Activated naive CD4-positive, alpha-beta T cell treated with anti-CD3 and anti-CD28 coated beads for 36 hours (primary cell): ENCODE measurements at places on chromosomes 5 and 9. TPM values are rescaled to one million over a fixed set of nuclear protein-coding genes. Genes with fewer than 3 reads are reported as not detected.

WNT8A gene
- total RNA-seq = not detected

DNA sequence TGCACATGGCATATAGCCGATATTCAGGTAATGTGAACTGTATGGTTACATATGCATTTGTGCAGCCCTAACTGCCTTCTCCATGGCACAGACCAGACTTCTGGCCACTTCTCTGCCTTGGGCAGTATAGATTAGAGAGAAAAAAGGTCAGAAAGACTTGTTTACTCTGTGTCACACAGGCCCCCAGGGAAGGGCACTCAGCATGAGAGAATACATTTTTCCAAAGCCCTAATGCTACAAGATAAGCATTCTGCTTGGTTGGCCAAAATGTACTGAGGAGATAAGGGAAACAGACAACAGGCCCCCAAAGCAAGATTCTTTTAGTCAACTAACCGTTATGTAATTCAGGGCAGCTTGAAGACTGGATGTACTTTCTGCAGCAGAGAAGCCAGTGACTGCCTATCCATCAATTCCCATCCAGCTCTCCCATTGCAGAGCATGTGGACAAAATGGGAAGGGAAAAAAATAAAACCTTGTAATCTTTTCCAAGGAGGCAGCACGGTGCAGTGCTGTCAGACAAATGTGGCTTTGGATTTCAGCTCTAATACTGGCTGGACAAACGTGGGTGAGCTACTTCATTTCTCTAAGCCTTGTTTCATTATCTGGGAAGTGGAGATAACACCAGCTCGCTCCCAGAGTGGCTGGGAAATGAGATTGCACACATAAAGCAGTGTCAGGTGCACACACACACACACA lies 205.9 kb downstream of the NSG2 start:
- no peak overlapping the region for H3K27ac ChIP-seq
- no peak overlapping the region for H3K4me3 ChIP-seq
- no peaks in the 10 kb centered on the region for H3K36me3 ChIP-seq
- peaks cover 7% of the 10 kb centered on the region for H3K27me3 ChIP-seq

AK8 gene
- total RNA-seq = not detected

TMEM171 gene
- not detected for total RNA-seq

GRCh38 chr9:96086936-96087571 lies 211.6 kb downstream of the ERCC6L2 start:
- H3K4me3 ChIP-seq = no peak overlapping the region
- H3K27me3 ChIP-seq = peaks cover 16% of the 10 kb centered on the region
- H3K36me3 ChIP-seq = no peaks in the 10 kb centered on the region
- no peak overlapping the region for H3K27ac ChIP-seq

- no peak overlapping the region for H3K27ac ChIP-seq
- H3K4me3 ChIP-seq = no peak overlapping the region
- DNase-seq = no peak
Measured at GRCh38 chr9:92659601-92660000, 10.3 kb downstream of the IPPK start.

GRCh38 chr5:78659714-78660113 lies 11.1 kb upstream of the LHFPL2 start:
- no peak for DNase-seq
- no peaks in the 10 kb centered on the region for H3K4me1 ChIP-seq
- peaks cover 10% of the 10 kb centered on the region for H3K27me3 ChIP-seq
- no peaks in the 10 kb centered on the region for H3K36me3 ChIP-seq

DNA sequence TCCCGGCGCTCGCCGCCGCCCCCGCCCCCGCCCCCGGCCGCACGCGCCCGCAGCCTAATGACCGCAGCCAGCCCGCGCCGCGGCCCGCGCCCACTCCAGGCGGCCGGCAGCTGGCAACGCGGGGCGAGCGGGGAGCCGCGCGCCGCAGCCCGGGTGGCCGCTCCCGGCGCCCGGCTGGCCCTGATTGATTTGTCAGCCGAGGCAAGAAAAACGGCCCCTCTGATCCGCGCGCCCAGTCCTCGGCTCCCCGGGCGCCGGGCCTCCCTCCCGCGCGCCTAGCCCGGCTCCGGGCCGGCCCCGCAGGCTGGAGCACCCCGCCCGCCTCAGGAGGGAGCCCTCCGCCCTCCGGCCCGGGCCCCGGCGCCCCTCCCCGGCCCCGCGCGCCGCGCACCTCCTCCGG lies 11.9 kb upstream of the LHX2 start:
- DNase-seq = no peak
- H3K4me1 ChIP-seq = peaks cover 36% of the 10 kb centered on the region

- peaks cover 3% of the 10 kb centered on the region for H3K27me3 ChIP-seq
- no peak overlapping the region for H3K4me3 ChIP-seq
- no peaks in the 10 kb centered on the region for H3K36me3 ChIP-seq
- DNase-seq = peak; percentile 13
- no peak overlapping the region for H3K27ac ChIP-seq
Measured at GRCh38 chr5:111703662-111704061, 53.3 kb downstream of the NREP start.

- DNase-seq = no peak
- H3K4me1 ChIP-seq = no peaks in the 10 kb centered on the region
- no peak overlapping the region for H3K4me3 ChIP-seq
- no peak overlapping the region for H3K27ac ChIP-seq
- H3K27me3 ChIP-seq = no peaks in the 10 kb centered on the region
Measured at GRCh38 chr5:11611011-11611410, 293.2 kb downstream of the CTNND2 start.

DNA sequence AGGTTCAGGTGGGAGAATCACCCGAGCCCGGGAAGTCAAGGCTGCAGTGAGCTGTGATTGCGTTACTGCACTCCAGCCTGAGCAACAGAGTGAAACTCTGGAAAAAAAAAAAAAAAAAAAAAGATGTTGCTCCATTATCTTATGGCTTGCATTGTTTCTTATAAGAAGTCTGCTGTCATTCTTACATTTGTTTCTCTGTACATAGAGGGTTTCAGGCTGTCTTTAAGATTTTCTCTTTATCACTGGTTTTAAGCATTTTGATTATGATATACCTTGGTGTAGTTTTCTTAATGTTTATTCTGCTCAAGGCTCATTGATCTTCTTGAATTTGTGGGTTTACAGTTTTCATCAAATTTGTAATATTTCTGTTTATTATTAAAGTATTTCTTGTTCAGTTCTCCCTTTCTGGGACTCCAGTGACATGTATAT lies 35.2 kb downstream of the MVB12B start:
- no peaks in the 10 kb centered on the region for H3K27me3 ChIP-seq
- H3K4me1 ChIP-seq = no peaks in the 10 kb centered on the region
- no peak overlapping the region for H3K27ac ChIP-seq

TSSK1B gene
- not detected for total RNA-seq

GRCh38 chr9:4739587-4740387 lies 1.2 kb downstream of the AK3 start:
- peak overlapping the region; percentile 91 for H3K4me3 ChIP-seq
- H3K36me3 ChIP-seq = peaks cover 12% of the 10 kb centered on the region
- H3K27me3 ChIP-seq = no peaks in the 10 kb centered on the region
- peaks cover 49% of the 10 kb centered on the region for H3K4me1 ChIP-seq
- no peak for DNase-seq

GRCh38 chr5:141850244-141850768 lies 27.9 kb downstream of the PCDH1 start:
- no peaks in the 10 kb centered on the region for H3K27me3 ChIP-seq
- H3K27ac ChIP-seq = peak overlapping the region; percentile 75
- peak; percentile 40 for DNase-seq
- peaks cover 14% of the 10 kb centered on the region for H3K4me1 ChIP-seq
- H3K36me3 ChIP-seq = no peaks in the 10 kb centered on the region

- no peaks in the 10 kb centered on the region for H3K27me3 ChIP-seq
- no peak for DNase-seq
- no peak overlapping the region for H3K27ac ChIP-seq
- H3K4me1 ChIP-seq = peaks cover 2% of the 10 kb centered on the region
Measured at GRCh38 chr9:76213751-76214150, 180.5 kb downstream of the RFK start.

DNA sequence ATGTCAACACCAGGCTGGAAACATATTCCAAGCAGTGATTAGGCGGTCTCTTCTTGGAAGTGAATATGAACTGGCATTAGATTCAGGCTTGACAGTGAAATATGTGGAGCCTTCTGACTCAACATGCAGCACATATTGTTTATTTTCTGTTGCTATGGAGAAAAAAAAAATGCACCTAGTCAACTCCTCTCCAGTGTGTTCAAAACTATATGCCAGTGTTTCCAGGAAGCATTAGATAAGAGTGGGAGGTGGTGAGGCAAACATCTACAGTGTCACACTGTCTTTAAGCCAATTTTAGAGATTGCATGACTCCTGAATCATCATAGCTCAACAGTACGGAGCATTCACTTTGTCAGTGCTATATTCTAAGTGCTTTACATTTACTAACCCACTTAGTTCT lies 117.9 kb downstream of the HCN1 start:
- H3K27me3 ChIP-seq = no peaks in the 10 kb centered on the region
- H3K4me3 ChIP-seq = no peak overlapping the region
- no peak for DNase-seq
- H3K4me1 ChIP-seq = no peaks in the 10 kb centered on the region

DNA sequence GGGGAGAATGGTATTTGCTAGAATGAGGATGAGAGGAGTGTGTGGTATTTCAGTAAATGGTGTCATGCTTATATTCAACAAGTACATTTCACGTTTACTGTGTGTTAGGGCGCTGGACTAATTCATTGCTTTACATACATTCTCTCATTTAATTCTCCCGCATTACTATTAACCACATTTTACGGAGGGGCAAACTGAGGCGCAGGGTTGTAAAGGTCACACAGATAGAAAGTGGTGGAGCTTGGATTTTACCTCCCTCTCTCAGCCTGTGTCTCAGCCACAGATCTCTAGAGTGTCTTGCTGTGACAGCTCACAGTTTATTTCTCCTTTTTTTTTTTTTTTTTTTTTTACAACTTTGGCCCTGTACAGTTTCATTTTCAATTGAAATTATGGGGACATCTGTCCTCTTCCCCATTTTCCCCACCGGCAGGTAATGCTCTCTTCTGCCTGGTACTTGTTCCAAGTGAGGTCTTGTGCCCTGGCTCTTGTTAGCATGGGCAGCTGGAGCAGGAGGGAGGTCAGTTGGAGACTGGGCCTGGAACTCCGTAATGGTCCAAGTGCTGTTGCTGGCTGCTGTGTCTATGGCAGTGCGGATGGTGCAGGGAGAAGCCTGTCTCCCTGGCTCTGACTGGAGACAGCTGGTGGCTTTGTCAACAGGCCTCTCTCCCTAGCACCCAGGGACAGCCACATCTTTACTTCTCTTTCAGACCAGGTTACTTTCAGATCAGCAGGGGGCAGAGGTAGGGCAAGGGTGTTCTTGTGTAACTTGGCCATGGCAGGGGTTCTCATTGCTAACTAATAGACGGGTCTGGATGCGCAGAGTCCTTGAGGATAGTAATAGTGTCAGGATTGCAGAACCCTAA lies 20.5 kb upstream of the NDST1 start:
- H3K4me3 ChIP-seq = peak overlapping the region; percentile 57
- peaks cover 7% of the 10 kb centered on the region for H3K4me1 ChIP-seq
- peaks cover 3% of the 10 kb centered on the region for H3K27me3 ChIP-seq
- DNase-seq = no peak

BTNL8 gene
- total RNA-seq = not detected

DNA sequence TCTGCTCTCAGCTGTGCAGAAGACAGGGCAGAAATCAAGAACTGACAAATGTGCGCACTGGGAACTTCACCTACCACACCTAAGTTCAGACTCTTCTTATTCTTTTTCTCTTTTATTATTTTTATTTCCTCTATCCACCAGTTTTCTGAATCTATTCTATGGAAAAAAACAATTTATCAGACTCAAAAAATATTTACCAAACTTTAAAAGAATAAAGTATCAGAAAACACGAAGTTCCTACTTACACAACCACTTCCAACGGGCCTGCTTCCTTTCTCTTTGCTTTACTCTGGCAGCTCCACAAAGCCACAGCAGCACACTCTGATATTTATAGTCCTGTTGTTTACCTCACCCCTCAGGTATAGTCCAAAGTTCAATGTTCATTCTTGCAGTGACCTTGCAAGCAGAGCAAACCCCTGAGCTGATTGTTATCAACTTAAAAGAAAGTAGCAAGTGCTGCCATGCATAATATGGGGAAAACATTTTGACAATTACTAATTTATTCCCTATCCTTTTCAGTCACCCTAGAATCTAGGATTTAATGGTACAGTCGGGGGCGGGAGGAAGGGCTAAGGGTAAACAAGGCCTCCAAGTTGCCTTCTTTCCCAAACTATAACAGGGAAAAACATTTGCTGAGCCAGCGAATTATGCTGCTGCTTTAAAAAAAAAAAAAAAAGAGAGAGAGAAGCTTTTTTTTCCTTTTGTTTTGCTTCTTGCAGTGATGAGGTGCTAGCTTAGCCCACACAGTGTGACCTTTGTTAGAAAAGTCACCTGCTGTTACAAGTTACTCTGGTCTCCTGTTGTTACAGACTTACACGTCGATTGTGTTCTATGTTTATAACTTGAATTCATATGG lies at the start of gene SELENOP:
SELENOP (minus strand) TSS at position 302 of the 856 bp plus-strand sequence. CDS start 3,539 bp downstream, outside the sequence.
- H3K27ac ChIP-seq = no peak within 1 kb of the TSS
- no peaks in the 10 kb centered on the region for H3K27me3 ChIP-seq
- H3K4me3 ChIP-seq = no peak within 1 kb of the TSS
- H3K36me3 ChIP-seq = no peaks in the 10 kb centered on the region
- DNase-seq = no peak

DNA sequence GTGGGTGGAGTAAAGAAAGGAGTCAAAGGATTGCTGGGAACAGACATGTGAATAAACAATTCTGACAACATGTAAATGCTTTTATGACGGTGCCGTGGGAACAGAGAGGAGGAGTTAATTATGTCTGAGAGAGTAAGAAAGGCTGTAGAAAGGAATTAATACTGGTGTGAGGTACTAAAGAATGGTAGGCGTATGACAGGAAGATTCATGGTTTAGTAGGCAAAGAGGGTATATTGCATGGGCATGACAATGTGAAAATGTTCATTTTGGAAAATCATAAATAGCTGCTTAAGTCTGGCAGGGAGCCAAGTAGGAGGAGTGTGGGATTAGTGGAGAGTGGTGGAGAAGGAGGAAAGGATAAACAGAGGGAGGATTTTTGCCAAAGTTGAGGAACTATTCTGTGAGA lies 19.7 kb downstream of the NAA35 start:
- H3K4me1 ChIP-seq = peaks cover 3% of the 10 kb centered on the region
- no peak overlapping the region for H3K4me3 ChIP-seq
- DNase-seq = no peak
- no peaks in the 10 kb centered on the region for H3K27me3 ChIP-seq
- no peak overlapping the region for H3K27ac ChIP-seq

GRCh38 chr9:111615928-111616327 lies 15.2 kb upstream of the DNAJC25 start:
- no peak for DNase-seq
- no peak overlapping the region for H3K4me3 ChIP-seq
- H3K27ac ChIP-seq = no peak overlapping the region
- H3K36me3 ChIP-seq = no peaks in the 10 kb centered on the region
- H3K4me1 ChIP-seq = no peaks in the 10 kb centered on the region
- peaks cover 15% of the 10 kb centered on the region for H3K27me3 ChIP-seq
